NCI-H187 (cell line): ENCODE measurements at places on chromosomes 4 and X.

- DNase-seq, result no peak
These were observed 45.6 kb downstream of the SEL1L3 start for GRCh38 chr4:25817059-25817681.

- peak; percentile 51 for DNase-seq
These were observed at the start of gene TSPAN5 for GRCh38 chr4:98658287-98659105. TSS of gene TSPAN5 (minus strand) at chr4:98658611.

DNA sequence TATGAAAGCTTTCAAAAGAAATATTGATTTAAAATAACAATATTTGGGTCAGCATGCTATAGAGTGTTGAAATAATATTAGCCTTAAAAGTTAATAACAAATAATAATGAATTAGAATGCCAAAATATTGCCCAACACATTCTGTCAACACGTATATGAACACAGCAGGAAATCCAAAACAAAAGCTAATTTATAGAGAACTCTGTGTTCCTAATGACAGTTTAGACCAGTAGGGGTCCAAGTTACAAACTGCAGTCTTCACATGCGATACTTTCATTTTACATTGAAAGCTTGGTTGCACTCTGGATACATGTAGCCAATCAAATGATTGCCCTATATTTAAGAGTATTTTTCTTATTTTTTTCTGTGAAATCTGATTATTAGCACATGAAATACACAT is 274.4 kb downstream of the DCTD start:
- DNase-seq, result no peak

DNA sequence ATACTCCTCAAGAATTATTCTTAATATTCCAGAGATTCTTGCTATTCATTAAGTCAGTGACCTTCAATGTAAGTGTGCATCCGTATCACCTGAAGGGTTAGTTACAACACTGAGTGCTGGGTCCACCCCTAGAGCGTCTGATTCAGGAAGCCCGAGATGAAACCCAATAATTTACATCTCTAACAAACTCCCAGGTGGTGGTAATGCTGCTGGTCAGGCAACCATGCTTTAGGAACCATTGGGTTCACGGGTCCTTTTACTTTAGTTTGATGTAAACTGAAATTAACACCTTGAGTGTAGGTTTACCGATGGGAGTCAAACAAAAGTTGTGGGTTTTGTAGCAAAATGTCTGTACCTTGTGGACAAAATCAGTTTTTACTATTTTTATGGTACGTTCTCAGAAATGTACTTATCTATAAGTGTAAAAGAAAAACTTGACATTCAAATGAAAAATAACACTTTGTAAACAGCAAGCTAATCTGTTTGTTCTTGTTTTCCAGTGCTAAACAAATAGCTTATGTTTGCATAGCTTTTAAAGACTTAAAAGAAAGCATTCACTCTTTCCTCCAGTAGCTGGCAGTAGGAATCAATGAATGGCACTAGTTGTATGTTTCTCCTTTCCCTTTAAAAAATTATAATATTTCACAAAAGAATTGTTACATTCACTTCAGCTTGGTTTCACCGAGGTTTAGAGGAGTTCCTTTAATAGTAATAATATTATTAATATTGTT is 32.7 kb downstream of the ACE2 start:
- DNase-seq, result no peak

DNA sequence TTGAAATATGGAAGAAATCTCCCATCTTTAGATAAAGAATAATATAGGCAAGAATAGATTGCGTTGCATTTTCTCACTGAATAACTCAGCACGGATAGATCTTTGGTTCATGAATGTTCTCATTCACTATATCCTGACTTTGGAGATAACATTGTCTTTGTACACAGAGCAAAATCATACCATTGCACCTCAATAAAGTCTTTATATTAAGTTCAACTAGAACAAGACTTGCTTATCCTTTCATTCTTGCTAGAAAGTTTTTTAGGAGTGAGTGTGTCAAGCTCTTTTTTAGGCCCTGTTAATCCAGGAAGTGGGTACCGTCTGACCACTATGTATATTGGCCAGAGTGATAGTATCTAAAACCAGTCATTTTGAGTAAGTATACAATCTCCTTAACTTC is 658.7 kb downstream of the FSTL5 start:
- DNase-seq, result no peak

GRCh38 chr4:107392951-107393350 is 327.1 kb downstream of the PAPSS1 start:
- no peak for DNase-seq

- no peak for DNase-seq
These were observed 47.7 kb downstream of the RPS6KA3 start for GRCh38 chrX:20218836-20219505.

GRCh38 chr4:138740816-138741745 is 274.5 kb upstream of the NOCT start:
- no peak for DNase-seq

GRCh38 chr4:139860435-139861024 is 194.9 kb downstream of the MGST2 start:
- no peak for DNase-seq

DNA sequence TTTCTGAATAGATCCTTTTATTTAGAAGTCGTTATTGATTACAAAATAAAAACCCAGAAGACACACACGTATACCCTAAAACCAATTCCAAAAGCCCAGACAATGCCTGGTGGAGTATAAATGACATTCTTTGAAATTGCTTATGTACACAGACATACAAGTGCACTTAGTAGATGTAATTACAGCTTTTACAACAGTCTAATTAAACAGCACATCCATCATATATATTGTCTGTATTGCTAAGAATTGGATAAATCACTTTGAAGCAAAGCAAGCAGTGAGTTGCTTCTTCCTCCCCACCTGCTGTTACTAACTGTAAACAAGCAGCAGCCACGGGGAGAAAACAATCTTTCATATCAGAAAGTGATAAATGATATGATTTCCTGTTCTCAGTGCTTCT is 645.7 kb downstream of the TLL1 start:
- no peak for DNase-seq

GRCh38 chr4:147790412-147790811 is 58.5 kb downstream of the ARHGAP10 start:
- no peak for DNase-seq

DNA sequence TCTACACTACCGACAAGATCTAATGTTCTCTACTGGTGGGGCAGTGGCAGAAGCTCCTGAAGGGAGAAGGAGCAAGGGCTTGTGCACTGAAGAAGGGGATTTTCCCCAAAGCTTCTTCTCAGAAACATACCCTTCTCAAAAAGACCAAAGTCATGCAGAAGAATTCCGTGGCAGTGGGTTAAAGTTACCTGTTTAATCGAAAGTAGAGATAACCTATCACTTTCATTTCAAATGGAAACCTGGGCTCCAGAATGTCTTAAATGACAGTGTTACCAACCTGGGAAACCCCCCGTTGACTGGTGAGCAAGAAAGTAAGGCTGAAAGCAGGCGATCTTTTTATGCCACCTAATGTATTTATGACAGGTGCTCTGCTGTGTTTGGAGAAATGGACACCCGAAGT is 92.5 kb upstream of the TEX13D start:
- no peak for DNase-seq

DNA sequence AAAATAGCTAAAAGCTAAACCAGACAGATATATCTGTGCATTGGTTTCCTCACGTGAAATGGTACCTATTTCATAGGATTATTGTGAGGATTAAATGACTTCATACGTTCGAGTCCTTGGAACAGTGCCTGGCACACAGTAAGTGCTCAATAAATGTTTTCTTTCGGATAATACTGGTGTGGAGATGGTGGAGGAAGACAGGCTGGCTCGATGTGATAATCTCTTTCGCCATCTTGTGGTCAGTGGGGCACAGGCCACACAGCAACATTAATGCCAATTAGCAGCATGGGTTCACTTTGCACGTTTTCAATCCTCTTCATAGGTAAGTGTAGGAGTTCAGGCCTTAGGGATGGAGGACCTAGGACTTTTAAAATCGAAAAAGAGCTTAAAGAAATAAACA is 9.3 kb downstream of the PAGE4 start:
- DNase-seq, result no peak

DNA sequence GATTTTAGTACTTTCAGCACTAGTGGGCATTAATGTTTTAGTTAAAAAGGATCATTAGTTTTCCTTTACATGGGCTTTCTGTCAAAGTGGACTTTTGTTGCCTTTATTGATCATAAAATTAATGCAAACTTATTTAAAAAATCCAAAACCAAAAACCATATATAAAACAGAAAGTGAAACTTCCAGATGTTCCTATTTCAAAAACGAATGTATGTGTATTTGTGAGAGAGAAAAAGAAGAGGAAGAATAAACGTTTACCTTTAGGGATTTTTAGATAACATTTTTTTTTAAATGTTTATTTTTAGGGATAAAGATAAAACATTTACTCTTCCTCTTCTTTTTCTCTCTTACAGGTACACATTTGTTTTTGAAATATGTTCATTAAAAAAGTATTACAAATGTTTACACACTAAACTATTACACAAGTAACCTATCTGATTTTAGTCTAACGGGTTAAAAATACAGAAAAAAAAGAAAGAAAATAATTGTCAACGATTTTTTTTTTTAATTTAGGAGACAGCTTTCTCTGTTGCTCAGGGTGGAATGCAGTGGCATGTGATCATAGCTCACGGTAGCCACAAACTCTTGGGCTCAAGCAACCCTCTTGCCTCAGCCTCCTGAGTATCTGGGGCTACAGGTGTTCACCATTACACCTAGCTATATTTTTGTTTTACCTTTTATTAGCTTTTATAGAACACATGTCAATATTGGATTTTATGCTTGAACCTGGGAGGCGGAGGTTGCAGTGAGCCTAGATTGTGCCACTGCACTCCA is 16.8 kb upstream of the COX18 start:
- no peak for DNase-seq

DNA sequence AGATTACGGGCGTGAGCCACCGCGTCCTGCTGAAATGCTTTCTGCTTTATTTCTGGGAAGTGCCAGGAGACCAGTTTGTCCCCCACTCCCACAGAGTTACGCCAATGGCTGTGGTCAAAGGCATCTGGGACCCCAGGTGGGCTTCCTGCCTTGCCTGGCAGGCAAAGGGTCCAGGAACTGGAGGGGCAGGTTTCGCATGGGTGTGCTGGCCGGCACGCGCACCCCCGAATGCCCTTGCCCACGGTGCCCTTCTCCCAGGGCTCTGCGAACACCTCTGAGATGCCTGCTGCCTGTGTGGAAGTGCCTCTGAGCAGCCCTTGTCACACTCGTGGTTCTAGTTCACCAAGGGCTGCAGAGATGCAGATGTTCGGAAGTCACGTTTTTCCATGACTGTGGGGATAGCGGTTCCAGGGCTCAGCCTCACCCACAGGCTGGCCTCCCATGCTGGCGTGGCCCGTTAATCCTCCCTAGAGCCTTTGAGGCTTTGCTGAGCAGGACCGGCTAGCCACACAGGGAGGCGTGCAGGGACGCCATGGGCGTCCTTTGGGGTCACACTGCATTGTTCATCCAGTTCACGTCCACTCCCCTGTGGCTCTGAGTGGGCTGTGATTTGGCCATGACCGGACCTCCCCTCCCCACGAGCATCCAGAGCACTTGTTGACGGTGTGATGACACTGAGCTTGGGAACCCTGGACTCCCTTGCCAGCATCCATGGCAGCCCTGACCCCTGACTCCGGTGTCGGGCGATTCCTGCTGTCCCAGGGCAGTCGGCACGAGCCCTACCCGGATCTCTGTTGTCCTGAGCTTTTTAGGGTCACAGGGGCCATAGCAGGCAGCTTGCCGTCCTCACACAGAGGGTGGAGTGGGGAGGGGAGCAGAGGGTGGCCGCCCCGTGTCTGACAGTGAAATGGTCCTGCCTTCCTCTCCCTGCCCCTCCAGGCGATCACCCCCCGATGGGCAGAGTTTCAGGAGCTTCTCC is 12.7 kb upstream of the ADD1 start:
- DNase-seq, result no peak

DNA sequence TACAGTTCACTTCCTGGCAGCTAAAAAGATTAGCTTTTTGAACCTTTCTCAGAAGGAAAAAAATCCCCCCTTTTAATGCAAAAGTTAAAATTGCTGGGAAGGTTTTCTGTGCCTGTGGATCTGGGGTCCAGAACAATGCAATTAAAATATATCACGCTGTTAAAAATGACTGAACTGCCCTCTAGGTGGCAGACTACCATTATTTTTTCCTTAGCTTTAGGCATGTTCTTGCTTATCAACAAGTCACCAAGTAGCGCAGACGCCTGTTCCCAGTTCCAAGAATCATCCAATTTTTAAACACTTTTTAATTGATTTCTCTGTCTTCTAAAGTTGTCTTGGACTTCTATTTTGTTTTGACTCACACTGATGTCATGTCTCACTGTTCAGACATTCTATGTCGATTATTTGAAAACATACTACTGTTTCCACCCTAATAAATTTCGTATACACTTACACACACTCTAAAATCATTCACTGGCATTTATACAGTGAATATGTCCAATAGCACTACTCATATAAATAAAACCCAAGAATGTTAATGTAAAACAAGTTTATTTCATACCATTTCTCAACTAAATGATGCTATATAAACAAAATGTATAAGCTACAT is 661.6 kb downstream of the RAPGEF2 start:
- no peak for DNase-seq

DNA sequence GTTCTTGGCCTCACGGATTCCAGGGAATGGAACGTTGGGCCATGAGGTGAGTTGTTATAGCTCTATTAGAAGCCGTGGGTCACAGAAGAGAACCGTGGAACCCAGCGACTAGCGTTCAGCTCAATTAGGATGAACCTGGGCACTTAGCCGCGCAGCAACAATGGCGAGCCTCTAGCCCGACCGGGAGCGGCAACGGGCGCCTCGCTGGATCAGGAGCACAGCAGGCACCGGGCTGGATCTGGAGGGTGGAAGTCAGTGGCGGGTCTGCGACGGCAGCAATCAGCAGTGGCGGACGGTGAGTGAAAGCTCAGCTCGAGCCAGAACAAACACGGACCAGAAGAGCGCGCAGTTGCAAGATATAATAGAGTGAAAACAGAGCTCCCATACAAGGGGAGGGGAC is 34.2 kb downstream of the AGA start:
- DNase-seq, result no peak

GRCh38 chrX:40976981-40977380 is 108.3 kb upstream of the USP9X start:
- DNase-seq, result no peak
